ENCODE measurements at places on chromosomes 16 and 17.

GRCh38 chr17:42891539-42892152 is 9.0 kb upstream of the G6PC1 start:
- DNase-seq: no peak

GRCh38 chr16:85631802-85632393 is 18.8 kb downstream of the GSE1 start:
- no peak for DNase-seq

- DNase-seq: no peak
Measured at GRCh38 chr17:2874189-2874686, 78.0 kb downstream of the RAP1GAP2 start.

DNA sequence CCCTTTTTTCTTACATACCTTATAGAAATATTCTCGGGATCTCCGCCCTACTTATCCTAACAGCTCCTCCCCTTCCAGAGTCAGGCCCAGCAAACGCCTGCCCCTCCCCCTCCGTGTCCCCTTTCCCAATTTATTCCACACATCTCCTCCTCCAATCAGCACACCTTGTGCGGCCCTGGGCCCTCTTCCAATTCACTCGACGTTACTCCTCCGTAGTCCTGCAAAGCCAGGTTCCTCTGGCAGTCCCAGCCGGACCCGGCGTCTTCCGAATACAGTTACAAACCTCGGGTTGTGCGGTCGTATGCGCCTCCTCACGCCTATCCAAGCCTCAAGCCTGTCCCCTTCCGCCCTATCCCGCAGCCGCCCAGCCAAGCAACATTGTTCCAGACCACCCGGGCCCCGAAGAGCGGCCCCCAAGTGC is 677 bp downstream of the CBX1 start:
- DNase-seq: no peak

GRCh38 chr17:11182430-11182829 is 58.6 kb upstream of the SHISA6 start:
- DNase-seq: no peak

- DNase-seq: no peak
Measured at GRCh38 chr17:76641501-76641900, 2.1 kb downstream of the ST6GALNAC1 start.

DNA sequence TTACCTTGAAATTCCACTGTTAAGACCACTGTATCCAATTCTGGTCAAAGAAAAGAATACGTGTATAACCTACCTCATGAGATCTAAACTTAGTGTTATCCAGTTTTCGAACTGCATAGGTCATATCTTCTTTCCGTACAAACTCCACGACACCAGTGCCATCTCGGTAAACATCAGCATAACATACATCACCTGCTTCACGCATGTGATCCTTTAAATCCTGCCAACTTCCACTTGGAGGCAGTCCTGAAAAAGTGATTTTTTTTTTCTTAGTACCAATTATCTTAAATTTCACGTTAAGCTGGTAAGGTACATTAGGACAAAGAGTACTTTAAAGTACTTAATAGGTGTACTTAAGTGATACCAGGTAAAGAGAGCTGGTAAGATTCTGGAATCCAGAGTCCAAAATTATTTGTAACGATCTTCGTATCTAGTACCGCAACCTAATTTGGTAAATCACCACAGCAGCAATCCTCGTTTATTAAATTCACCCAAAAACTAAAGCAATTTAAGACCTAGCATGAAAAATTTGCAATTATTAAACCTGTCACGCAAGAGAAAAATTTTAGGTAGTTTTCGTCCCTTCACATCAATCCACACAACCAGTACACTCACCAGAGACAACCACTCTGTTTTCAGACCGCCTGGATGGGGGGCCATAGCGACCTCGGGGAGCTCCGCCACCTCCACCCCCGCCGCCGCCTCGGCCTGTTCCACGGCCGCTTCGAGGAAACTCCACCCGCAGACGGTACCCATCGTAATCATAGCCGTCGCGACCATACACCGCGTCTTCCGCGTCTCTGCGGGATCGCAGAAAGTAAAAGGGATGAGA is 1.1 kb downstream of the SRSF1 start:
- DNase-seq: no peak

DNA sequence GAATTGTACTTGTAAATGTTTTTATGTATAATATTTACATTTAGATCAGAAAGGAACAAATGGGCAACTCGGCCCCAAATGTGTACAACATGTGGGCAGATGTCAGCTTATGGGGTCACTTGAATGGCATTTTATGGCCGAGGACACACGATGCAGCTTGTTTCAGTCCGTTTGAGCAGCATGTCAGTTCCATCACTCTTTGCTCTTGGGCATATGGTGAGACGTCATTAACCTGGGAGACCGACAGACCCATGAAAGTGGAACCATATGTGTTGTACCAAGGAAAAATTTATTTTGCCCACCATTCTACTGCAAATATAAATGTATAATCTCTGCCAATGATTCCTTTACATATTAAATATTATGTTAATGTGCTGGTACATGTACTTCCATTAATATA is 561.9 kb upstream of the SOX9 start:
- DNase-seq: no peak

DNA sequence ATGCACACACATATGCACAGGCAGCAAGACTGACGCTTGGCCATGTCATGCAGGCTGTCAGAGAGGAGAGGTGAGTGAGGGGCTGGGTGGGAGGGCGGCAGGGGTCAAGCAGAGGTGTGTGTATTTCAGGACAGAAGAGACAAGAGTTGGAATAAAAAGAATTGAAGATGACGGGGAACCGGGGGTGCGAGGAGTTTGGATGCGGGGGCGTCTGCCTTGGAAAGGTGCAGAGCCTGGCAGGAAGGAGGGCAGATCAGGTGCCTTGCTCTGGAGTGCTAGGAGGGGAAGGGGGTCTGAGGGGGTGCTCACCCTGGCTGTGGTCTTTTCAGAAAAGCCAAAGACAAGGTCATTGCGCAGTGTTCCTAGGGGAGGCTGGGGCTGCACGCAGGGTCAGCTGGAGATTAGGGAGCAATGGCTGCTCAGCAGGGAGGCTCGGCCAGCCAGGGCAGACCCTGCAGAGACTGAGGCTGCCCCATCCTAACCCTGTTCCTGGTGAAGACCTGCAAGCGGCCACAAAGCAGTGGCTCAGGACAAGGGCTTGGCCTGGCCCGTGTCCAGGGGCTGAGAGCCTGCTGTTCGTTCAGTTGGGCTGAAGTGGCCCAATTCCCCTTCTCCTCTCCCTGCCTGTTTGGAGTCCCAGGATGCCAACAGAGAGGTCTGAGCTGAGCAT is 23.7 kb upstream of the CBX4 start:
- no peak for DNase-seq

GRCh38 chr17:5122586-5123342 is 6.9 kb downstream of the USP6 start:
- no peak for DNase-seq

DNA sequence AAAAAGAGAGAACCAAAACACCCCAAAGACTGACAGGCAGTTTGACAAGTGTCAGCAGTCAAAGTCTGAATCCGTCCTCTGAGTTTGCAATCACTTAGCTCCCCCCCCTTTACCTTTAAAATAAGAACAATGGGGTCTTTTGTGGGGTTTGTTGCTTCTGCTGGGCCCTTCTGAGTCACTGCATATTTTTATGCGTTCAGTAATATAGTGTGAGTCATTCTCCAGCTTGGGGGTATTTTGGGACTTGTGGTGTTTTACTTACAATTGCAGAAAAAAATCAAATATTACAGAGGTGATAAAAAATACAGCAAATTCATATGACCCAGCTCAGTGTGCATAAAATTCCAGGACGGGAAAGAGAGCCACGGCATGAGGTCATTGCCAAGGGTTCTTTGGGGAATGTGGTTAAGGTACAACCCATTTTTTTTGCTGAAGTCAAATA is 120.1 kb downstream of the CYLD start:
- no peak for DNase-seq

DNA sequence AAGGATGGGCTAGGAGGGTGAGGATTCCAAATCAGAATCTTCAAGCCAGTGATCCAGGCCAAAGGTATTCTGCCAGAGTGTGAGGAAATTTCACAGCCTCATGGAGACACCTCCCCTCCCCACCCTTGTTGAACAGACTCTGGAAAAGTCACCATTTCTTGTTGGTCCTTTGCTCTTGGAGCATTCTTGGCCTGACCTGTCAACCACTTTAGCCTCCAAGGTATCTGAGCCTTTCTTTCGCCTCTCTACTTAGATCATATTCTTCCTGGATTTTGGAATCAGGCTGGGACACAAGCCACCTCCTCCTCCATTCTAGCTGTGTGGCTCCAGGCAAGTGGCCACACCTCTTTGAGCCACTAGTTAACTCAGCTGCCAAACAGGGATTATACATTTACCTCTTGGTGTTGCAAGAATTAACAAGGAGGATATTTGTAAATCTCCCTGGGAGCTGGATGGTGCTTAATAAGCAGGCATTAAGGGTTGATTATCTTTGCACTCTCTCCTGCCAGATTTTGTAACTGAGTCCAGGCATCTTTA is 193.5 kb downstream of the WWOX start:
- DNase-seq: no peak

- no peak for DNase-seq
Measured at GRCh38 chr17:79937391-79938335, 98.0 kb downstream of the TBC1D16 start.

DNA sequence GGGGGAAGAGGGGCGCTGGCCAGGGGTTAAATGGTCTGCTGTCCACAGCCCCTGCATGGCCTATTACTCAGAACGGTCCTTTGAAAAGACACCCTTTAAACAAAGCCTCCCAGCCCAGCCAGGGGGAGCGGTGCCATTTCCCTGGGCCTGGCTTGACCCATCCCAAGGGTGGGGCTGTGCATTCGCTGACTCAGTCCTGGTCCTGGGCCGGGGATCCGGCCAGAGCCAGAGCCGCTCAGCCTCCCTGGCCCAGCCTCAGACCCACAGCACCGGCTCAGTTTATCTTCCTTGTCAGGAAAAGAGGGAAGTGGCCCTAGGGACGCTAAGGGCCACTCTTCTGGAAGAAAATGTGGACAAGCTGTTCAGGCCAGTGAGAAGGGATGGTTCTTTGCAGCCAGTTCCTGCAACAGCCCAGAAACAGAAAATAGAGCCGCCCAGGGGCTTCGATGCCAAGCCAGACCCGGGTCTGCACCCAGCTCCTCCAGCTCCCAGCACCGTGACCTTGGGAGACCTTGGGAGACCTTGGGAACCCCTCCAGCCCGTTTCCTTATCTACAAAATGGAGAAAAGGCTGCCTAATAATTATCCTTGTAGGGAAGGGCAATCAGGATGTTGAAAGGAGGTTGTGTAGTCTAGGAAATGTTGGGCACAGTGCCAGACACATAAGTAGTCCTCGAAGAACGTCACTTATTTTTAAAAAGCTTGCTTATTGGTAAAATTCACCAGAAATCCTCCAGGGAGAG is 82.5 kb downstream of the ZDHHC7 start:
- DNase-seq: no peak

DNA sequence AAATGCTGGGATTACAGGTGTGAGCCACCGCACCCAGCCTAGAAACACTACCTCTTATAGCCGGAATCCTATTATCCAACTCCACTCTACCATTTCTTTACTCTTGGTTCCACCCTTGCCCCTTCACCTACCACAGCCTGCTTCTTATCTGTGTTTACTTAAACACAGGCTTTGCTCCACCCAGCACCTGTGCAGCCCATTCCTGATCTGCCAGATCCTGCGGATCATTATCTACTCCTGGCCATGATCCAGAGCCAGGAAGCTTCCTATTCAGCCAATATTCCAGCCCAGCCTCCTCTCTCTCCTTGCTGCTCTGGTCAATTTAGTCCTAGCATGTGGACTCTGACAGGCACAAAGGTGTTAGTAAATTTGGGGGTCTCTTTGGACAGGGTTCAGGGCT is 98.8 kb upstream of the MED13 start:
- DNase-seq: no peak

GRCh38 chr17:49708515-49709183 is 885 bp upstream of the SLC35B1 start:
- no peak for DNase-seq

- DNase-seq: no peak
Measured at GRCh38 chr16:82542714-82543113, 84.1 kb upstream of the CDH13 start.

DNA sequence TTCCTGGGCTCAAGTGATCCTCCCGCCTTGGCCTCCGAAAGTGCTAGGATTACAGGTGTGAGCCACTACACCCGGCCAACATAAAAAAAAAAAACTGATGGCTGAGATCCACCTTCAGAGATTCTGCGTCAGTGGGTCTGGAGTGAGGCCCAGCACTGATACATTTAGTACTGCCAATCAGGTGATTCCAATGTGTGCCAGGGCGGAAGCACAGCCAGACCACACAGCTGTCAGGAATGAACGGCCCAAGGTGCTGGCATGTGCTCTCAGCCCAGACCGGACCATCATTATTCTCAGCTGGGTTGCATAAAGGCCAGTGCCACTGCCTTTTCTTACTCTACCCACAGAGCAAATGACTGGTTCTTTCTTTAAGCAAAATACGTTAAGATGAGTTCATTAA is 1.2 kb upstream of the BCO1 start:
- no peak for DNase-seq

DNA sequence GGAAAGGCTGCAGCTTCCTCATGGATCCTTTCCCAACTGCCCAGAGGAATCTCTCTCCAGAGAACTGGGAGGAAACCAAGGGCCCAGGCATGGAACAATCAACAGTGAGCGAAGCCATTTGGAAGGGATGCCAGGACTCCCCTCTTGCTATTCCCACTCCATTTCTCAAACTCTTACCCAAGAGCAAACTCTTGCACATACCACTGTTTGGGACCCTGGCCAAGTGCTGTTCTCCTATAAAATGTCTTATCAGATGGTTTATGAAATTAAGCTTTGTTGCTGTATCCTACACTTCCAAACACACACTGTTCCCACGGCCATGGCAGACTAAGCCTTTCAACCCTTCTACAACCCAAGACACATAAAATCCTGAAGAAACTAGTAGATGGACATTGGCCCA is 48.3 kb upstream of the AXIN2 start:
- no peak for DNase-seq

DNA sequence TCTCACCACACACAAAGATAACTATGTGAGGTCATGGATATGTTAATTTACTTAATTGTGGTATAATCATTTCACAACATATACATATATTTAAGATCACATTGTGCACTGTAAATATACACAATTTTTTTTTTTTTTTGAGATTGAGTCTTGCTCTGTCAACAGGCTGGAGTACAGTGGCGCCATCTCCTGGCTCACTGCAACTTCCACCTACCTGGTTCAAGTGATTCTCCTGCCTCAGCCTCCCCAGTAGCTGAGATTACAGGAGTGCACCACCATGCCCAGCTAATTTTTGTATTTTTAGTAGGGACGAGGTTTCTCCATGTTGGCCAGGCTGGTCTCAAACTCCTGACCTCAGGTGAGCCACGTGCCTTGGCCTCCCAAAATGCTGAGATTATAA is 11.5 kb upstream of the PRSS54 start:
- DNase-seq: no peak

DNA sequence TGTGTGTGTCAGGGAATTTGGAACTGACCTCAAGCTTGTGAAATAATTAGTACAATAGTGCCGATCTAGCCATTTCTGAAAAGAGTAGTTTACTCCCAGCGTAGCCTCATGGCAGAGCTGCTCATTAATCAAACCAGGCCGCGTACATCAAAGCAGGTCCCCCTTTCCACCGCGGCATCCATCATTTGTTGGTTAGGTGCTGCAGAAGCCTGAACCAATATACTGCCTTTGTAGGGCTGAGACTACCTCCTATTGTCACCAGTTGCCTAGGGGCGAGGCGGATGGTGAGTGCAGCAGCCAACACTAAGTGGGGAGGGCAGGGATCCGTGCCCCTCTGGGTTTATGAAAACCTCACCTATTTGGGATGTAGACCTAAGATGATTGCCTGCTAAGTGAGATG is 264.1 kb downstream of the TMEM114 start:
- DNase-seq: no peak

Measured in NCI-H2107 (cell line).